ENCODE measurements at places on chromosomes 2 and 18. TPM values are rescaled to one million over a fixed set of nuclear protein-coding genes. Genes with fewer than 3 reads are reported as not detected.

DSC1 gene
- not detected for total RNA-seq

PIEZO2 gene
- 6.6 TPM for total RNA-seq

ORC4 gene
- total RNA-seq = 21.1 TPM

IL1F10 gene
- not detected for total RNA-seq

CRYGC gene
- not detected for total RNA-seq

DNA sequence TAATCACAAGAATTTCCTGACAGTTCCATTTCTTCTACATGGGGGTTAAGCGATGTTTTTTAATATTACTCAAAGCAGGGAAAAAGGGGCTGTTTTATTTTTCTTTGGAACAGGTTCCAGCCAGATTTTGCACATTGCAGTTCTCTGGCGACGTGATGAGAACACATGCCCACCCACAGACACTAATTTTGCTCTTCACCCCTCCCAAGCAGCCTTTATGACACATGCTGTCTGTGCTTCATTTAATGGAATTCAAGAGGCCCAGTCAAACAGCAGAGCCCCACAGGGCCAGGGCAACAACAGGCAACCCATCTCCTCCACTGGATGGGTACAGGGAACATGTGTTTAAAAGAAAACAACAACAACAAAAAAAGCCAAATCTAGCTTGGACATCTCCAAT, 70.8 kb downstream of the SPRED2 start:
- DNase-seq = peak; percentile 66

DNA sequence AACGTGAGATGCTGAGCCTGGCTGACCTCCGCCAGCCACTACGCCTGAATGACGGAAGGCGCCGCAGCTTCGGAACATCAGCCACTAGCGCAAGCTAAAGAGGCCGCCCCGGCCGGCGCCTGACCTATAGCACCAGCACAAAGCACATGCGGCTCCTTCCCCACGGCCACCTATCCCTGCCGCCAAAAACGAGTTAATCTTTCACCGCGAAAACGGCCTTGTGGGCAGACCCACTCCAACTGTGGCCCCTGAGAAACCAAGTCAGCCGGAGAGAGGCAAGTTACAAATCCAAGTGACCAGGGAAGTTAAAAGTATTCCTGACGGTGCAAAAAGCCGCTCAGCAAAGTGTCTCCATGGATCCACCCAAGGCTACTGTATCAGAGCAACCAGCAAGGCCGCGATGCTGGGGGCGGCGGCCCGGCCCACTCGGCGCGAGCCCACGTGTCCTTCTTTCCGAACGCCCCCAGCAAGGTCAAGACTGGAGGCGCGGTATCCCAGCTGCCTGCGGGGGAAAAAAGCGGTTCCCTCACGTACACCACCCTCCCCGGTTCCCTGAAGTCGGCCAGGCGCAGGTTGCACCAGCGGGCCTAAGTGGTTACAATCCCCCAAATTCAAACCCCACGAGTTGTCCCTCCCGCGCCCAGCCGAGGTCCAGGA, 575 bp downstream of the HSPD1 start:
- peak; percentile 58 for DNase-seq

DNA sequence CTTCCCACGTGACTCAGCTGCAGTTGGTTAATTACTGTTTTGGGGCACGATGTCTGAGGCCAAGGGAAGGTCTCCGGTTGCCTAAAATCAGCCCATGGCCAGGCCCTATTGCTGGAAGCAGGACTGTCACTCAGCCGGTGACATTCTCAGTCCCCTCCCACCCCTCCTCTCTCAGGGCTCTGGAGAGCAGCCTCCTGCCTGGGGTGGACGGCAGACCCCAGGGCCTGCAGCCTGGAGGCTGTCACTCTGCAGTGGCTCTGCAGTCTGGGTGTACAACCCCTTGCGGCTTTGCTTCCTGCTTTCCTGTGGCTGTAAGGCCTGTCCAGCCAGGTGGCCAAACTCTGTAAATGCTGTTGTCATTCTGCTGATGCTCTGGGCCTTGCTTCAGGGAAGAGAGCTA, 32.8 kb downstream of the ZBTB7C start:
- no peak for DNase-seq

- no peak for DNase-seq
Measured at GRCh38 chr18:36622610-36623009, 206.2 kb downstream of the TPGS2 start.

DNA sequence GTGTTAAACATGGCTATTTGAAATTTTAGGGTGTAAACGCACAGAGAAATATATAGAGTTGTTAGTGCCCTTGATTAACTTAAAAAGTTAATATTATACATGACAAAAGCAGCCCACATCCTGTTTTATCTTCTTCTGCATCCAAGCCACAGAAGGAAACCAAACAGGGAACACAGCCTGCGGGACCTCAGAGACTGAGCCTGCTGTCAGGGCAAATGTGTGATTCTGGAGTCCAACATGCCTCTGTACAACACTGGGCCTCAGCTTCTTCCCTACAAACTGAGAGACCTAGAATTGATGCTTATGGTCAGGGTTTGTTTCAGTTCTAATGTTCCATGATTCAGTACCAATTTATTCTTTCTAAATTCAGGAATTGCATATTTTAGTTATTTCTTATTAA, 404.7 kb downstream of the FBXO15 start:
- DNase-seq = peak; percentile 33

DNA sequence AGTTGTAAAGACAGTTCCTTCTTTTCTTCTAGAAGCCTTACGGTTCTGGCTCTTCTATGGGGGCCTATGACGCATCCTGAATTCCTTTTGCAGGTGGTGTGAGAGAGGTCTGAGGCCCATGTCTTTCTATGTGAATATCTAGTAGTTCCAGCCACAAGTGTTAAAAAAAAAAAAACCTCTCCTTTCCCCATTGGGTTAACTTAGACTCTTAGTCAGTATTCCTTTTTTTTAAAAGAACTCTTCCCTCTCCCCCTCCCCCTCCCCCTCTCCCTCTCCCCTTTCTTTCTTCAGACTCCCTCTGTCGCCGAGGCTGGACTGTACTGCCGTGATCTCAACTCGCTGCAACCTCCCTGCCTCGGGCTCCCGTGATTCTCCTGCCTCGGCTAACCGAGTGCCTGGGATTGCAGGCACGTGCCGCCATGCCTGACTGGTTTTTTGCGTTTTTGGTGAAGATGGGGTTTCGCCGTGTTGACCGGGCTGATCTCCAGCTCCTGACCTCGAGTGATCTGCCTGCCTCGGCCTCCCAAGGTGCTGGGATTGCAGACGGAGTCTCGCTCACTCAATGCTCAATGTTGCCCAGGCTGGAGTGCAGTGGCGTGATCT, 11.4 kb upstream of the CIDEA start:
- no peak for DNase-seq

GRCh38 chr2:84906900-84907714, 1.7 kb downstream of the TMSB10 start:
- DNase-seq = peak; percentile 93

DNA sequence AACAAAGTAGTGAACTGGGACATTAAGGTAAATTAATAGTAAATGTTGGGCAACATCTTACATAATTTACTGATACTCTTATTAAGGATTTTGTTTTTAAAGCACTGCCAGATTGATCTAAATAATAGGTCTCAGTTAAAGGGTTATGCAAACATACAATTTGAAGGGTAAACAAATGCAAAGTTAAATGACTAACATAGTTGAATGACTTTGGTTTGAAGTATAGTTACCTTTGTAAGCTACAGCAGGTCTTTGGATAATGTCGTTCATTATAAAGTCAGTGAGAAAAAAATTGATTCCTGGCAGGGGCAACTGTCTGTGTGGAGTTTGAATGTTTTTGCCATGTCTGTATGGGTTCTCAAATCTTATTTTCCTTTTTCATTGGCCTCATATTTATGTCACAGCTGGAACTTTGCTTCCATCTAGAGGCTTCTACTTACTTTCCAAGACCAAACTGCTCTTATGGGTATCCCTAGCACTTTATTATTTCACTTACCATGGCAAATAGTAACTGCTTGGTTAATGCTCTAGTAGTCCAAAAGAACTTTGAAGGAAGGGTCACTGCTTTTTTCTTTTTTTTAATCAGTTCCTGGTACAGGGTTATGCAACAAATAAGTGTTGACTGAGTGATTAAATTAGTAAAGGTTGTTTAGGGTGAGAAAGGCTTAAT, 107.8 kb downstream of the NBEAL1 start:
- DNase-seq = peak; percentile 36

GRCh38 chr2:128868686-128869551, 550.3 kb upstream of the HS6ST1 start:
- no peak for DNase-seq

- DNase-seq = peak; percentile 76
Measured at GRCh38 chr2:205754924-205755321, 72.6 kb downstream of the NRP2 start.

DNA sequence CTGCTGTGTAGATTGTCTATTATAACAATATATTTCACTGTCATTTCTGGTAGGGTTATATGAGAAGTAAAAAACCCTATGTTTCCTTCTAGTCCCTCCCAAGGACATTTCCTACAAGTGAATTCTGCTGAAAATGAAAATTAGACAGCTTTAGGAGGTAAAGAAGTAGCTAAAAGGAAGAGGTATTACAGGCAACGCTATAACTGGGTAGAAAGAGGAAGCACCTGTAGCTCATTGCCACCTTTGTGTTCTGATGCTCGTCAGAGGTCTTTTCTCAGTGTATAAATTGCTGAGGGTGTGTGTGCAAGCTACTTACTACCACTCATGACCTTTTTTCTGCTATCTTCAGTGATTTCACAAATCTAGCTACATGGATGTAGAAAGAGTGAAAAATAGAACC, 1.4 kb downstream of the DNAJC10 start:
- no peak for DNase-seq

- peak; percentile 51 for DNase-seq
Measured at GRCh38 chr2:62501794-62502500, 4.0 kb downstream of the TMEM17 start.

- DNase-seq = no peak
Measured at GRCh38 chr2:110995911-110996310, 124.8 kb upstream of the BCL2L11 start.

GRCh38 chr18:23324056-23324811, 128.9 kb upstream of the RIOK3 start:
- no peak for DNase-seq

- peak; percentile 88 for DNase-seq
Measured at GRCh38 chr2:27019931-27020855, 12.6 kb upstream of the TMEM214 start.

- peak; percentile 69 for DNase-seq
Measured at GRCh38 chr18:8688216-8688800, 17.0 kb upstream of the MTCL1 start.
